Vein endothelial cell (primary cell): ENCODE measurements at places on chromosomes 5 and 9. TPM values are rescaled to one million over a fixed set of nuclear protein-coding genes. Genes with fewer than 3 reads are reported as not detected.

The PTPRD gene
- 29.2 and 51.9 TPM in 2 replicates for total RNA-seq

The PAEP gene
- not detected in 2 replicates for total RNA-seq

The SV2C gene
- total RNA-seq, result not detected in 2 replicates

The POLR3G gene
- 14.0 and 17.9 TPM in 2 replicates for total RNA-seq

The HCN1 gene
- not detected in 2 replicates for total RNA-seq

The WNK2 gene
- total RNA-seq, result not detected in 2 replicates

The CAAP1 gene
- 17.9 and 19.3 TPM in 2 replicates for total RNA-seq

The EIF4E1B gene
- not detected in 2 replicates for total RNA-seq

The FXN gene
- total RNA-seq, result 8.9 and 9.5 TPM in 2 replicates

The DRD1 gene
- not detected in 2 replicates for total RNA-seq

The TAF11L5 gene
- not detected in 2 replicates for total RNA-seq

The NUTM2G gene
- not detected in 2 replicates for total RNA-seq

The BRINP1 gene
- 0.19 TPM in 1 of 2 replicates, not detected in the other for total RNA-seq

The PRRT1B gene
- total RNA-seq, result not detected in 2 replicates

The CARTPT gene
- not detected in 2 replicates for total RNA-seq

The DCANP1 gene
- total RNA-seq, result not detected in 2 replicates

The ADCY2 gene
- total RNA-seq, result not detected in 2 replicates

The SLC6A7 gene
- not detected in 2 replicates for total RNA-seq

The ABLIM3 gene
- 40.5 and 45.9 TPM in 2 replicates for total RNA-seq

The IRX4 gene
- total RNA-seq, result not detected in 2 replicates

The ARID3C gene
- 0.33 TPM in 1 of 2 replicates, not detected in the other for total RNA-seq

The GPX3 gene
- 2.3 and 10.4 TPM in 2 replicates for total RNA-seq

The HEMGN gene
- total RNA-seq, result not detected in 2 replicates

The PCDH12 gene
- 32.7 and 55.6 TPM in 2 replicates for total RNA-seq

The KLHL3 gene
- total RNA-seq, result 20.7 and 40.5 TPM in 2 replicates

The OCLN gene
- 7.7 and 11.8 TPM in 2 replicates for total RNA-seq

The NME5 gene
- total RNA-seq, result 1.4 and 2.6 TPM in 2 replicates

The PLGRKT gene
- total RNA-seq, result 12.1 and 17.9 TPM in 2 replicates

The GEMIN5 gene
- total RNA-seq, result 20.6 and 22.7 TPM in 2 replicates

The DAB2IP gene
- 37.1 and 54.9 TPM in 2 replicates for total RNA-seq

The FOXD4L6 gene
- 0.29 and 0.33 TPM in 2 replicates for total RNA-seq

The ADAM19 gene
- total RNA-seq, result 35.9 and 60.1 TPM in 2 replicates

The CTSV gene
- 0.33 and 0.67 TPM in 2 replicates for total RNA-seq

The LTC4S gene
- 0.57 and 1.3 TPM in 2 replicates for total RNA-seq

The DAB2 gene
- total RNA-seq, result 153 and 158 TPM in 2 replicates

The LCP2 gene
- total RNA-seq, result 2.2 TPM in 1 of 2 replicates, not detected in the other

The REEP5 gene
- 42.1 and 47.2 TPM in 2 replicates for total RNA-seq

The ROPN1L gene
- total RNA-seq, result 0.96 and 1.3 TPM in 2 replicates

The COL15A1 gene
- total RNA-seq, result 1.6 and 5.2 TPM in 2 replicates
